ENCODE measurements at places on chromosomes 3 and 15.

- DNase-seq = no peak
Observed at GRCh38 chr3:32481791-32482631, 20.6 kb downstream of the CMTM6 start.

GRCh38 chr3:31768479-31769125 is 212.5 kb downstream of the OSBPL10 start:
- DNase-seq = peak; percentile 21

GRCh38 chr15:63668601-63669000 is 71.4 kb downstream of the FBXL22 start:
- DNase-seq = no peak

DNA sequence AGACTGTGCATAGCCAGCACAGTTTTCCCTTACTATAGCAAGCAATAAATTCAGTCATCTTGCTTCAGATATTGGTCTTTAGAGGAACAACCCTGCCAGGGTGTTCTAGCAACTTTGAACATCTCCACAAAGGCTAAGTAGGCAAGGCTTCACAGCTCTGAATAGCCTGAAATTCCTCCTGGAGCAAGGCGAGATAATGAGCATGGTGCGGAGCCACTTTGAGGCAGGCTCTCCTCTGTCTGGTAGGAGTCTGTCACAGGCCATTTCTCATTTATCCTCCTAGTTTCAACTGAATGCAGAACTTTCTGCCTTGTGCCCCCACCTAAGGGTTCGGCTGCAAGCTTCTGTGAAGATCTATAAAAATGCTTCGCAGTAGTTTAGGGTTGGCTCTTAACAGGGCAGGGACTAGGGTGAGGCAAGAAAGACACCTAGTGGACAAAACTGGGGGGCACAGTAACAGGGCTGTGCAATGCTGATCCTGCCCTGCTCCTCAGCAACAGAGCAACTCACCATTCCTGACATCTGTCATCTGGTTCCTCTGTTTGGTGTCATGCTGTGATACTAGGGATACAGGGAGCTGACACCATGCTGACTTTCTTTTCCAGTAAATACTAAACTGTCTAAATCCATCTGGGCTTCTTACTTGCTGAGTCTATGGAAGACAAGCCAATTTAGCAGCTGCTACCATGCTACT is 16.6 kb upstream of the EHHADH start:
- no peak for DNase-seq

- DNase-seq = no peak
Observed at GRCh38 chr3:198076722-198077308, 116.8 kb downstream of the LMLN start.

GRCh38 chr3:104738271-104738670 is 628.4 kb upstream of the ALCAM start:
- DNase-seq = no peak

DNA sequence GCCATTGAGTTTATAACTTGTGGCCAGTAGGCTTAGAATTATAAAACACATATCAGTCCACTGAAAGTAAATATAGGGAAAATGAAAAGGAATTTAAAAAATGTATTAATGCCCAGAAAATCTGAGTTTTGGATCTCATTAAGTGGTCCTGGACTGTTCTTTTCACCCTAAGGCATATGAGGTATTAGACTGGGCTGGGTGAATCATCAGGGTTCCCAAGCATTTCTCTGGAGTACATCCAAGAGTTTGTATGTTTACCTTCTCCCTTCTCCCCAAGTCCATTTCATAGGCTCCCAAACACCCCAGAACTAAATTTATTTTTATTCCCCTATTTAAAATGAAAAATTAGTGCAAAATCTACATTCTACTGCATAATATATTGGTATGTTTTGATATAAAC is 31.9 kb upstream of the SPTSSB start:
- DNase-seq = no peak

- DNase-seq = no peak
Observed at GRCh38 chr3:179898024-179898423, 138.7 kb downstream of the PEX5L start.

DNA sequence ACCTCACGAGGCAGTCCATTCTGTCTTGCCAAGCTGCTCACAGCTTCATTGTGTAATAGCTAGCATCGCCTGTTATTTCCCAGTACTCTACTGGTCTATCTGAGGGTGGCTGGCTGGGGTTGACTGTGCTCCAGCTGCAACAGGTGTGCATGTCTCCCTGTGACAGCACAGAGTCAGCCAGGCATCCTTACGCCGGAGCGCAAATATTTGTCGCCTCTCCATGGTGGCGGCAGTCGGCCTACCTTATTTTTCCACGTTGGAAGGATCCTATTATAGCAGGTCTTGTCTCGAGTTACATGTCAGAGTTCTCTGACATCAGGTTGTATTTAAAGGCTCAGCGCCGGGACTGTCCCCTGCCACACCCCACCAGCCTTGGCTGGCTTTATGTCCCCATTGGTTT is 307.1 kb downstream of the TLE3 start:
- DNase-seq = no peak

- DNase-seq = no peak
Observed at GRCh38 chr15:69725957-69726356, 273.3 kb downstream of the RPLP1 start.

DNA sequence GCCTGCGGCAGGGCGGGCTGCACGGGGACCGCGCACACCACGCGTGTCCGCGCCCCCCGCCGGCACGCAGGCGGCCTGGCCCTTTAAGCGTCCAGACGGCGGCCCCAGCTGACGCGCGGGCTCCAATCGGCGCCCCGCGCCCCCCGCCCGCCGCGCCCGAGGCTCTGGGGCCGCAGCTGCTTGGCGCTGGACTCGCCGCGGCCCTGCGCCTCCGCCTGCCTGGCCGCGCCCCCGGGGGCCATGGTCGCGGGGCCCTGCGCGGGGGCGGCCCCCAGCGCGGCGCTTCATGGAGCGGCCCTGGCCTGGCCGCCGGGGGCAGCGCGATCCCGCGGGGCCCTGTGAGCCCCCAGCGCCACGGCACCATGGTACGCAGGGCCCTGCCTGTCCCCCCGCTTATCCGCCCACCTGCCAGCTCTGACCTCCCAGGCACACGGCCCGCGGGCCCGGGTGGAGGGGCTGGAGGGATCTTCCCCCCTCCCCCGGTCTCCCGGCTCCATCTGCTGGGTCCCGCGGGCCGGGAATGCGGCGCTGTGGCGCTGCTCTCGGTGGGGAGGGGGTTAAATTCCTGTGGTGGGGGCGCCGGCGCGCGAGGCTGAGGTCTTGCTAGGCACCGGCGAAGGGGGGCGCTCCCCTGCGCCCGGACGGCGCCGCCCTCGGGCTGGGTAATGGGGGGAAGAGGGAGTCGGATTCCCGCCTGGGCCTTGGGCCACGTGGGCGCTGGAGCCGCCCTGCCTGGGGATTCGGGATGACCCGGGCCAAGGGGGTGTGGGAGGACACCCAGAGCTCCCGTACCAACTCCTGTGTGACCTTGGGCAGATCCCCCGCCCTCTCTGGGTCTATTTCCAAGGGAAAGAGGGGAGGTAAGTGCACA is 1.1 kb downstream of the ZBTB47 start:
- no peak for DNase-seq

GRCh38 chr3:21067031-21067813 is 683.8 kb downstream of the ZNF385D start:
- DNase-seq = no peak

DNA sequence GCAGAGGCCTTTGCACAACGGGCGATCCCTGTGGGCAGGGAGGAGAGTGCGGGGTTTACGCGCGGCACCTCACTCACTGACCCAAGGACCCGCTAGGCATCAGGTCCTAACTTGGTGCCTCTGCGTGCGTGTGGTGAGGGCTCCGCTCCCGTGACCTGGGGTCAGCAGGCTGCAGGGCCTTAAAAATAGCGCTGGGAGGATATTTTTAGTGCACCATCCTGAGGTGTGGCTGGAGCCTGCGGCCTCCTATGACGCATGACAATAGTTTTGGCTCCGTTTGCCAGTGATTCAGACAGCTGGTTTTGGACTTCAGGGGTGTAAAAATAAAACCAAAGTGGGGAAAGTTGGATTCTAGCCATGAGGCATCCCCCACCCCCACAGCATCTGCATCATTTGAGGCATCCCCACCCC is 139.0 kb downstream of the FAM43A start:
- DNase-seq = no peak

DNA sequence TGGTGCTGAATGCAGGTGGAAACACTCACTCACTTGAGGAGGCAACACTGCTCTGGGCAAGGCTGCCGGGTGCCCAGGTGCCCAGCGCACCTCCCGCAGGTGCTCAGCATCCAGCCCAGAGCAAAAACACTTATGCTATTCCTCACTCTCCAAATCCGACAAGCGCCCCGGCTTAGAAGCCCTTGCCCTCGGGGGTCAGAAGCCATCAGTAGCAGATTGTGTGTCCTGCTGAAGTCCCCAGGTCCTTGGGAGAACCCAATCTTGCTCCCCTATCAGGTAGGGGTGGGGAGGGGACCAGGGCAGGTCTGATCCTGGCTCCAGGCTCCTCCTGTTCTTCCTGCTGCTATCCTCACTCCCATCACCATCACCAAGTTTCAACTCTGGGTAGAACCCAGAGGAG is 46.7 kb downstream of the TLE3 start:
- no peak for DNase-seq

- no peak for DNase-seq
Observed at GRCh38 chr3:65861718-65862117, 177.0 kb downstream of the MAGI1 start.

DNA sequence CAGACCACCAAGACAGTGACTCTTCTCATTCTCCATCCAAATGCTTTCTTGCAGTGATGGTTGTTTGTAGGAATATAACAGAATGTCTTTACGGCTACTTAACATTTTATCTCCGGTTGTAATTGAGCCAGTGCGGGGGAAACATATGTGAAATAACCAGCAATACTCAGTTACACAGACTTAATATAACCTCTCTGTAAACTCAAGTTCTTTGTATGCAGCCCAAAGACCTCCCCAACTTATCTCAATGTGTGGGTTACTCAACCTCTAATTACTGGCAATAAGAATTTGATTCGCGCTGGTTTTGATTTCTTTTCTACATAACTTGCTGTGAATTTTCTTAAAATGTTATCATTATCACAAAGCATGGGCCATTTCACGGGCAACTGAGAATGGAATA is 250.6 kb downstream of the TAFA4 start:
- DNase-seq = no peak

DNA sequence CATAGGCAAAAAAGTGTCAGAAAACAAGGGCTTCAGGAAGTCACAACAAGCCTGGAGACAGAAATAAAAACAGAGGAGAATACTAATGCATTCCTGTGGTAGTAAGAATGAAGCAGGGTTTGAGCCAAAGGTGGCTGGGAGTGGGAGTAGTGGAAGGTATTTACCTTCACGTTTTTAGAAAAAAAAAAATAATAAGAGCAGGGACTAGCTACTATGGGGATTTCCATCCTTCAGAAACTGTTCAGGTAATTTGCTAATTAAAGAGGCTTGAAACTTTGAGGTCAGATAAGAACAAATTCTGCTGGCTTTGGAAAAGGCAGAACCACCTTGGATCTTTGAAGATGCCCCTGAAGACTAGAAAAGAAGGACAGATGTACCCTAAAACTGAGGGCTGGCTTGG is 18.4 kb downstream of the ILDR1 start:
- DNase-seq = no peak

GRCh38 chr15:93671387-93671943 is 559.9 kb upstream of the MCTP2 start:
- no peak for DNase-seq

- peak; percentile 45 for DNase-seq
Observed at GRCh38 chr3:33074217-33075067, 22.5 kb downstream of the GLB1 start.

DNA sequence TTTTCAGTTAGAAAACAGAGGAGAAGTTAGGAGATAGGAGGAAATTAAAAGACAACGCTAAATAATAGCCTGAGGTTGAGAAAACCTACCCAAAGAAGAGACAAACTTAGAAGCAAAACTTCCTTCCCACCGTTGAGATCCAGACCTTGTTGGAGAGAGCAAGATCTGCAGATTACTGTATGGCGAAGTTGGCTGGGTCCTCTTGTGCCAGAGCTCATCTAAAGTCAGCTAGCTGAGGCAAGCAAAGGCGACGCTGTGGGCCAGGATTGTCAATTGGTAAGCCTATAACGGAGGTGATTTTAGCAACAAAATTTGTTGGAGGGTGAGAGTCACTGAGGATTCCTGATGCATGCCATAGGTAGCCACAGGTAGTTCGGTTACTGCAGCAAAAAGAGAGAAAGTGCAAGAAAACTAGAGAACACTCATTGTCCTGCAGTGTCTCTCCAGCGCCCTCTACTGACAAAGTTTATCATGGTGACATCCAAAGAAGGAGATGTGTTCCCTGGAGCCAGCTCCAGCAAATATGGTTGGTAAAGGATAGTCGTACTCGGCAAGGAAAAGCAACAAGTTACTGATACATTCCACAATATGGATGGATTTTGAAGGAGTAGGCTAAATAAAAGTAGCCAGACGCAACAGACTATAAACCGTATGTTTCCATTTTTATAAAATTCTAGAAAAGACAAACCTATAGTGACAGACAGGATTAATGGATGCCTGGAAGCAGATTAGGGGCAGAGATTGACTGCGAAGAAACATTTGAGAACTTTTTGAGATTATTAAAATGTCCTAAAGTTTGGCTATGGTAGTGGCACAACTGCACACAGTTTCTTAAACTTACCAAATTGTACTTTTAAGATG is 9.8 kb upstream of the OR5K4 start:
- no peak for DNase-seq

DNA sequence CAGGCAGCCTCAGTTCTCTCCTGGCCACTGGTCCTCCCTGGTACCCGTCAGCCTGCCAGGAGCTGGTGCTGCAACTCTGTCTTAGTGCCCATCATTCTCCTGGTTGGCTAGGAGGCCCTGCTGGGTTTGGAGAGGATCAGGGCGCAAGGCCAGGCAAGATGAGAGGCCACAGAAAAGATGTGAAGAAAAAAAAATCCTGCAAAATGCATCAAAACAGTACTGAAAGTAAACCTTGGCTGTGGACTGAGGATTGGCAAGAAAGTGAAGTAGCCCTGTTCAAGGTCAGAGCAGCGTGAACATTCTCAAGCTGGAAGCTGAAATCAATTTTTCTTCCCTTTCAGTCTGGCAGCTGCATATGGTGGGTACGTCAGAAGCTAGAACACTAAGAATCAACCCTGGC is 74.2 kb downstream of the GTF2E1 start:
- no peak for DNase-seq

GRCh38 chr15:89632563-89633430 is 22.5 kb downstream of the KIF7 start:
- no peak for DNase-seq

- no peak for DNase-seq
Observed at GRCh38 chr15:26394801-26395200, 378.1 kb downstream of the GABRB3 start.

- DNase-seq = no peak
Observed at GRCh38 chr3:30017901-30018300, 588.5 kb upstream of the TGFBR2 start.

DNA sequence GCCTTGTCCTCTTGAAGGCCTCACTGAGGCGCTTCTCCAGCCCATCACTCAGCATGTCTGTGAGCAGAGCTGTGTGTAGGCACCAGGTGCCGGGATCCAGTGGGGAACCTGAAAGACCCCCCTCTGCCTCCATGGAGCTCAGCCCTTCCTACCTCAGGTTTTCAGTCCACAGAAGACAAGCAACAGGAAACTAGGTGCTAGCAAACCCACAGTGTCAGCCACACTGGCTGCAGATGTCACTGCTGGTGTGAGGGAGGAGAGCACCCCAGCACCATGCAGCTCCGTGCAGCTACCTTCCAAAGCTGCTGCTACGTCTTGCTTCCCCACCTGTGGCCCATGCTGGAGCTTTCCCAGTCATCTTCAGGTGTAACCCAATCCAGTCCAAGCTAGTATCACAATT is 17.9 kb downstream of the PSTPIP1 start:
- peak; percentile 30 for DNase-seq

GRCh38 chr3:153215966-153216365 is 53.9 kb downstream of the RAP2B start:
- no peak for DNase-seq

GRCh38 chr15:63402498-63403253 is 21.0 kb upstream of the CA12 start:
- no peak for DNase-seq

All from T follicular helper cell (primary cell).